ENCODE measurements at places on chromosomes 7 and 10. TPM values are rescaled to one million over a fixed set of nuclear protein-coding genes. Genes with fewer than 3 reads are reported as not detected.

- no peaks in the 10 kb centered on the region for H3K4me1 ChIP-seq
- no peaks in the 10 kb centered on the region for H3K36me3 ChIP-seq
- H3K27ac ChIP-seq = no peak overlapping the region
- H3K4me3 ChIP-seq = no peak overlapping the region
- no peaks in the 10 kb centered on the region for H3K27me3 ChIP-seq
- DNase-seq = no peak
Measured at GRCh38 chr10:11086177-11086840, 68.6 kb downstream of the CELF2 start.

DNA sequence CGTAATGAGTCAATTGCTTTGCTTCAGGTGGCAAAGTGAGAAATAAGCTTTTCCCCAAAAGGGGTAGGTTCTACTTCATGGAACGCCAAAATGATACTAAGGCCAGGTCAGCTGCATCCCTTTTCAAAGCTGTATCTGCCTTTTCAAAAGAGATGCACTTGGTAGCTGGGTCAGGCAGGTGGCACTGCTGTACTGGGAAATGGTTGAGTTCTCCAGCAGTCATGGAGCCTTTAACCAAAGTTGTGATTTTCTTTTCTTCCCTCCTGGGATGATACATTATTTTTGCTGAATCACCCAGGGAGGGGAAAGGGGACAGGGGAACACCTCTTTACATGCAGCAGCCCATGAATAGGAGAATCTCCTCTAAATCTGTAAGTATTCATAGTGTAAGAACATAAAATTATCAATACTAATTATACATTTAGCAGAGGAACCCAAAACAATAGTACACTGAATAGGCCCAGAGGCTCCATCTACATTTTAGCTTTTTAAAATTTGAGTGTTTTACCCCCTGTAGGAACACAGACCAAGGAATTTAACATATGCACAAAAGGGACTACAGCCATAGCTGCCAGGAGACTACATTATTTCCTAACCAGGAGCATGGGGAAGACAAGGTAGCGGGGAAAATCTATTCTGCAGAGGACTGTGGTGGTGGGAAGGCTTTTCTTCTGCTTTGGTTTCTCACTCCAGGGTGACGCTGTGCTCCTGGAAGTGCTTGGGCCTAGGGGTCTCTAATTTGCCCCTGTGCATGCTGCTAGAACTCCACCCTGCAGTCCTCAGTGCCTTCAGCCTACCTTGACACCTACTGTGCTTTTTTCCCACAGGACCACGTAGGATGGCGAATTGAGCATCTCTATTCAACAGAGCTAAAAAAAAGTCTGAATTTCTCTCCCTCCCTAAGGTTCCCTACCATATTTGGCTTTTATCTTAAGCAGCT is 6.4 kb upstream of the GPR22 start:
- peak; percentile 10 for DNase-seq
- H3K36me3 ChIP-seq = no peaks in the 10 kb centered on the region
- H3K27me3 ChIP-seq = no peaks in the 10 kb centered on the region

Gene GDF10
- 4.1 TPM for total RNA-seq

Gene AKR1C4
- not detected for total RNA-seq

- no peak overlapping the region for H3K4me3 ChIP-seq
- no peak overlapping the region for H3K27ac ChIP-seq
- peaks cover 16% of the 10 kb centered on the region for H3K36me3 ChIP-seq
- H3K27me3 ChIP-seq = peaks cover 3% of the 10 kb centered on the region
- DNase-seq = no peak
- H3K4me1 ChIP-seq = peaks cover 61% of the 10 kb centered on the region
Measured at GRCh38 chr10:119309423-119309770, 102.0 kb downstream of the GRK5 start.

GRCh38 chr10:45376371-45376801 is 2.4 kb downstream of the ALOX5 start:
- H3K4me1 ChIP-seq = peaks cover 18% of the 10 kb centered on the region
- H3K36me3 ChIP-seq = no peaks in the 10 kb centered on the region
- no peak for DNase-seq
- H3K4me3 ChIP-seq = no peak overlapping the region

Gene WDR37
- total RNA-seq = 14.0 TPM

DNA sequence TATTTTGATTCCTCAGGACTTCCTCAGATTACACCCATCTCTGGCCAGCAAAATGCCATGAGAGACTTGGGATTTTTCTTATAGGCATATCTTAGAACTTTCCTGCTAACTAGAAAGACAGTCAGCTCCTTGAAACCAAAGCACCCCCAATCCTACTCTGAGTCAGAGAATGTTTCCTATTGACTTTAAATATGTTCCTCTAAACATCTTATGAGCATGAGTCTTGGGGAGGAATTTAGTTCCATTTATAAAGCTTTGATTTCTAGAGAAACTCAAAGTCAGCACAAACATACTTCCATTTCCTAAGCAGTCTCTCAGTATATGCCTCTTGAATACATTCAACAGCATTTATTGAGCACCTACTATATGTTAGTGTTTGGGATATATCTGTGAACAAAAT is 128.5 kb downstream of the INHBA start:
- H3K27me3 ChIP-seq = peaks cover 12% of the 10 kb centered on the region
- H3K4me3 ChIP-seq = no peak overlapping the region
- H3K27ac ChIP-seq = no peak overlapping the region
- H3K4me1 ChIP-seq = no peaks in the 10 kb centered on the region
- H3K36me3 ChIP-seq = no peaks in the 10 kb centered on the region

DNA sequence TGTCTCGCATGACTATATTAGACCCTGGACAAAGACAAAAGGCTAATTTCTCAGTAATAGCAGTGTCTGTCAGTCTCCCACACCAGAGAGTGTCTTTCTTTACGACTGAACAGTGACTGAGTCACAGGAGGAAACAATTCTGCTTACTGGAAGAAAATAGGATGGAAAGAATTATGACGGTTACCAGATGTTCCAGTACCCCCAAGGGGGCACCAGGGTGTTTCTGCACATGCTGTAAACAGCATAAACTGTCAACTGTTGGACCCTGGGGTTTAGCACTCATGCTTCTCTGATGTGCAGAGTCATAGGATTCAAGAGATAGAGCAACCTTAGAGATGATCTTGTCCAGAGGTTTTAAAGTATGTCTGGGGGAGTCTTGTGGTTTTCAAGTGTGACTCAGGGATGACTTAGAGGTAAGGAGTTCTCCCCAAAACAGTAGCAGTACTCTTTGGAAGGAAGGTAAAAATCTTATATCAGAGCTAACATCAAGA is 291.7 kb downstream of the THSD7A start:
- no peak overlapping the region for H3K4me3 ChIP-seq
- H3K27me3 ChIP-seq = no peaks in the 10 kb centered on the region

- no peak overlapping the region for H3K4me3 ChIP-seq
- no peak for DNase-seq
- peaks cover 11% of the 10 kb centered on the region for H3K36me3 ChIP-seq
- H3K27me3 ChIP-seq = no peaks in the 10 kb centered on the region
- no peak overlapping the region for H3K27ac ChIP-seq
Measured at GRCh38 chr7:636396-636795, 90.1 kb upstream of the DNAAF5 start.

Gene TMEM178B
- 0.06 TPM for total RNA-seq

DNA sequence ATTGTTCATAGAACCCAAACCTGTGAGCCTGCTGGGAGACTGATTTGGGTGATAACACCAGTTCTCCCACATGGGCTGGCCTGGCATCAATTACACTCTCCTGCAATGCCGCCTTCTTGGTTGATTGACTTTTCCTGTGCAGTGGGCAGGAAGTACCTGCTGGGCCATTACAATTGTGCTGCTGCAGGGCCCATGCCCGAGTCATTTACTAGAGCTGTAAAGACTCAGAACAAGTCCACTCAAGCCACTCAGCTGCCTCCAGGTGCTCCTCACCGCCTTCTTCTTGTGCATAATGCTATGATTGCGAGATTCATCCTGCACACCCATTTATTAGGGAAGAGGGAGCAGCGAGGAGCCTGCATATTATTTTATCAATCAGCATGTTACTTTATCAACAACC is 264.0 kb downstream of the TCERG1L start:
- no peak for DNase-seq
- no peaks in the 10 kb centered on the region for H3K27me3 ChIP-seq
- no peaks in the 10 kb centered on the region for H3K36me3 ChIP-seq
- H3K4me3 ChIP-seq = no peak overlapping the region
- H3K4me1 ChIP-seq = peaks cover 1% of the 10 kb centered on the region

Gene GATA3
- total RNA-seq = 8.8 TPM

- no peaks in the 10 kb centered on the region for H3K27me3 ChIP-seq
- DNase-seq = no peak
- H3K27ac ChIP-seq = no peak overlapping the region
Measured at GRCh38 chr7:28145931-28146330, 34.7 kb downstream of the JAZF1 start.

DNA sequence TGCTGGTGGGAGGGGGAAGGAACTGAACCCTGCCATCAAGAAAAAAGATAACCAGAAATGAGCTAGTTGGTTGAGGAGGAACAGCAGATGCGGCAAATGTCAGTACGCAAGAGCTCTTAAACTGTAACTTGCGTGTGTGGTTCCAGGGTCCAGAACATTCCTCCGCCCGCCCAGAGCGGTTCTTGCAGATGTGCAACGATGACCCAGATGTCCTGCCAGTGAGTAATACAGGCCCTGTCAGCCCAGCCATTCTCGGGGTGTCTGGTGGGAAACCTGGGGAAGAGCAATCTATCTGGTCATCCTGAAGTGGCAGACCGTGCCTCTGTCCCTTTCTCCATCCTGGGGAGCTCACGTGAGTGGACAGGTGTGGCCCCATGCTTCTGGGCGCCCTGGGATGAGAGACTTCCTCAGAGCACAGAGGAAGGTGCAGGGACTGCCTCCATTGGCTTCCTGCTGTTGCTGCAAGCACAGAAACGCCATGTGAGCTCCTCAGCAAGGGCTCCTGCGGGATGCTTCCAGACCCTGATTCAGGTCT is 50.5 kb upstream of the ZMIZ2 start:
- no peaks in the 10 kb centered on the region for H3K27me3 ChIP-seq
- no peak for DNase-seq
- no peaks in the 10 kb centered on the region for H3K4me1 ChIP-seq
- H3K36me3 ChIP-seq = peaks cover 50% of the 10 kb centered on the region

Gene UNC5B
- 0.04 TPM for total RNA-seq

Gene ANKRD61
- 0.16 TPM for total RNA-seq

DNA sequence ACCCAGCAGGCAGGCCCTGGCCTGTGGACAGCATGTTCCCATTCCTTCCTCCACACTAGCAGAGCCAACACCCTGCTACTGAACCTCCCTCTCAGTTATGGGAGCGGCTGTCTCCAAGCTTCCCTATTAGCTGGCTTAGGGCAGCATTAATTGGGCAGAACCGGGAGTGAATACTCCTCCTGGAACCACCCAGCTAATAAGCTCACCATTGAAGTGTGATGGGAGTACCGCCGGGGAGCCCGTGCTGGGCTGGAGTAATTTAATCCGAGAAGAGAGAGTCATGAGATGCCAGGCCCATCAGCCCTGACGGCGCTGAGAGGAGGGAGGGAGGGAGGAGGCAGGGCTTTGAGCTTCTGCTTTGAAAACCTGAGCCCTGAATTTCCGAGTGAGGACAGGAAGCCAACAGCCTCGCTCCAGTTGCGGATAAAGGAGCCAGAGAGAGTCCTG is 31.8 kb upstream of the ELFN1 start:
- no peak for DNase-seq
- H3K4me3 ChIP-seq = no peak overlapping the region
- peaks cover 10% of the 10 kb centered on the region for H3K27me3 ChIP-seq
- peaks cover 5% of the 10 kb centered on the region for H3K36me3 ChIP-seq
- no peaks in the 10 kb centered on the region for H3K4me1 ChIP-seq

Gene C10orf105
- 0.24 TPM for total RNA-seq

- DNase-seq = no peak
- H3K27ac ChIP-seq = no peak overlapping the region
- no peaks in the 10 kb centered on the region for H3K36me3 ChIP-seq
- no peaks in the 10 kb centered on the region for H3K4me1 ChIP-seq
- peaks cover 11% of the 10 kb centered on the region for H3K27me3 ChIP-seq
- H3K4me3 ChIP-seq = no peak overlapping the region
Measured at GRCh38 chr10:13046851-13047528, 45.5 kb upstream of the CCDC3 start.

- no peaks in the 10 kb centered on the region for H3K27me3 ChIP-seq
- no peak overlapping the region for H3K27ac ChIP-seq
- H3K4me3 ChIP-seq = no peak overlapping the region
- H3K4me1 ChIP-seq = no peaks in the 10 kb centered on the region
- no peaks in the 10 kb centered on the region for H3K36me3 ChIP-seq
Measured at GRCh38 chr10:103040418-103040817, 122.3 kb downstream of the CNNM2 start.

DNA sequence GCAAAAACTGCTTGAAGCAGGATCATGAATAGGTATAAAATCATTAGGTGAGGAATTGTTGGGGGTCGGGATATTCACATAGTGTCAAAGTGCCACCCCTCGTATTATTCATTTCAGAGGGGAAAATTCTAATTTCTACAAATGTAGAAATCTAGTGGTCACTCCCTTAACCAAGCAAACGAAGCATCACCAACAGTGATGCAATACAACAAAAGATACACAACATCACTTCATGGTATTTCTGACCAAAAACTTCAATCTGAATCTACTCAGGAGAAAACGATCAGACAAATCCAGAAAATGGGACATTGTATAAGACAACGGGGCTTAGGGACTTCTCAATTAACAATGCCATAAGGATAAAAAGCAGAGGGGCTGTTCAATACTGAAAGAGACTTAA is 26.3 kb upstream of the FAM170B start:
- no peak overlapping the region for H3K27ac ChIP-seq
- no peak for DNase-seq
- peaks cover 6% of the 10 kb centered on the region for H3K4me1 ChIP-seq
- H3K4me3 ChIP-seq = no peak overlapping the region
- no peaks in the 10 kb centered on the region for H3K36me3 ChIP-seq

Gene ZNF488
- 0.50 TPM for total RNA-seq

- H3K4me3 ChIP-seq = no peak overlapping the region
- peaks cover 4% of the 10 kb centered on the region for H3K4me1 ChIP-seq
- H3K36me3 ChIP-seq = no peaks in the 10 kb centered on the region
- DNase-seq = no peak
Measured at GRCh38 chr10:8616166-8616565, 561.7 kb downstream of the GATA3 start.

Gene PRLHR
- not detected for total RNA-seq

Gene SCIN
- total RNA-seq = 0.20 TPM

GRCh38 chr7:150657526-150657925 is 25.3 kb upstream of the GIMAP6 start:
- no peak overlapping the region for H3K27ac ChIP-seq
- no peak overlapping the region for H3K4me3 ChIP-seq
- peaks cover 17% of the 10 kb centered on the region for H3K4me1 ChIP-seq
- H3K27me3 ChIP-seq = no peaks in the 10 kb centered on the region
- H3K36me3 ChIP-seq = peaks cover 25% of the 10 kb centered on the region

DNA sequence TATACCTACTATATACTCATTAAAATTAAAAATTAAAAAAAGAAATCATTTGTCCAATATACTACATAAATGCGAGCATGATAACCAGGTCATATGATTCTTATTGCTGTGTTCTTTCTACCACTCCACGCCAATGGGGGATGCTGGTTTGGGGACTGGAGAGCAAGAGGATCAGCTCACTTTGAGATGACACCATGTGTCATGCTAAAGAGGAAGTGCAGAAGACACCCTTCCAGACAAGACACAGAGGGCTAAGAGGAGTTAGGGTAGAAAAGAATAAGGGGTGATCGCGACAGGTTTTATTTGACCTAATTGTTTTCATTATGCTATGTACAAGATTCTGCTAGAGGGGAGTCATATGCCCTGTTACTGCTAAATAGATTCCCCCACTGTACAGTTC is 33.8 kb upstream of the MGAM2 start:
- H3K4me3 ChIP-seq = no peak overlapping the region
- H3K4me1 ChIP-seq = no peaks in the 10 kb centered on the region
- H3K27ac ChIP-seq = no peak overlapping the region
- no peaks in the 10 kb centered on the region for H3K27me3 ChIP-seq
- no peaks in the 10 kb centered on the region for H3K36me3 ChIP-seq
- DNase-seq = no peak

GRCh38 chr10:76961841-76962240 is 675.8 kb downstream of the KCNMA1 start:
- DNase-seq = no peak
- peaks cover 4% of the 10 kb centered on the region for H3K27me3 ChIP-seq
- H3K27ac ChIP-seq = no peak overlapping the region
- no peaks in the 10 kb centered on the region for H3K4me1 ChIP-seq
